ENCODE measurements at places on chromosomes 6 and 20. TPM values are rescaled to one million over a fixed set of nuclear protein-coding genes. Genes with fewer than 3 reads are reported as not detected.

Gene GGTLC1
- total RNA-seq: not detected

Gene CRIP3
- total RNA-seq: not detected

Gene GNMT
- total RNA-seq: not detected

Gene SAYSD1
- 16.7 TPM for total RNA-seq

Gene ADGB
- not detected for total RNA-seq

Gene CST2
- not detected for total RNA-seq

Gene TCF15
- total RNA-seq: 20.4 TPM

Gene LIME1
- total RNA-seq: 10.8 TPM

Gene FABP7
- not detected for total RNA-seq

Gene HSPA1L
- 0.44 TPM for total RNA-seq

Gene DEFB124
- total RNA-seq: not detected

Gene DOK5
- 1.5 TPM for total RNA-seq

Gene MUC21
- not detected for total RNA-seq

Gene BPI
- total RNA-seq: not detected

Gene C6orf58
- total RNA-seq: not detected

Gene ABRACL
- total RNA-seq: 82.8 TPM

Gene DPPA5
- total RNA-seq: not detected

Gene GRM4
- total RNA-seq: not detected

Gene FLRT3
- total RNA-seq: 5.3 TPM

Gene SLC17A3
- total RNA-seq: not detected

Gene LGSN
- not detected for total RNA-seq

Gene C6orf163
- 3.0 TPM for total RNA-seq

Gene FAM184A
- 0.34 TPM for total RNA-seq

Gene CAP2
- total RNA-seq: 2.7 TPM

Gene RIPOR3
- not detected for total RNA-seq

Gene GABRR1
- total RNA-seq: not detected

Gene PRSS16
- 0.05 TPM for total RNA-seq

Gene THBS2
- total RNA-seq: 2.6 TPM

Gene SFTA2
- not detected for total RNA-seq

Gene PRND
- 67.7 TPM for total RNA-seq

Gene IL17F
- total RNA-seq: not detected

Gene TUBB2B
- 29.7 TPM for total RNA-seq

Gene PPIL6
- total RNA-seq: 0.58 TPM

Gene ZFAND3
- total RNA-seq: 32.6 TPM

Gene KCNK15
- not detected for total RNA-seq

Gene MAS1
- not detected for total RNA-seq

Gene LRRC1
- total RNA-seq: 8.7 TPM

Gene HTR1E
- not detected for total RNA-seq
